ENCODE measurements at places on chromosomes 5 and 9.

- DNase-seq: no peak
These were observed 11.4 kb downstream of the SLIT3 start for GRCh38 chr5:169289520-169289919.

DNA sequence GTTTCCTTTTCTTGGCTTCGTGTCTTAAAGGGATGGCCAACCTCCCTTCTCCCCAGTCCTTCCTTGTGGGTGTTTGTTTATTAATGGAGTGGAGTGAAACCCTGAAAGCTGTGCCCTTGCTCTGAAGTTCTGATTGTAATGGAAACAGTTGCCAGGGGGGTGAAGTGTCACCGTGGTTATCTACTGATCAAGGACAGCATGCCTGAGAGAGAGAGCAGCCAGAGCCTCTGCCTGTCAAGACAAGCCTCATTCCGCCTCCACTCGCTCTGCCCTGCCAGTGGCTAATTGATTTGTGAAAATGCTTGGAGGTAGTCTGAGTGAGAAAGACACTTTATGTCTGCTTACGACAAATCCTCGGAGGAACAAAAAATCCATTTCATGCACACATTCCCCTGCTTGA is 143.7 kb upstream of the SLC30A5 start:
- no peak for DNase-seq

DNA sequence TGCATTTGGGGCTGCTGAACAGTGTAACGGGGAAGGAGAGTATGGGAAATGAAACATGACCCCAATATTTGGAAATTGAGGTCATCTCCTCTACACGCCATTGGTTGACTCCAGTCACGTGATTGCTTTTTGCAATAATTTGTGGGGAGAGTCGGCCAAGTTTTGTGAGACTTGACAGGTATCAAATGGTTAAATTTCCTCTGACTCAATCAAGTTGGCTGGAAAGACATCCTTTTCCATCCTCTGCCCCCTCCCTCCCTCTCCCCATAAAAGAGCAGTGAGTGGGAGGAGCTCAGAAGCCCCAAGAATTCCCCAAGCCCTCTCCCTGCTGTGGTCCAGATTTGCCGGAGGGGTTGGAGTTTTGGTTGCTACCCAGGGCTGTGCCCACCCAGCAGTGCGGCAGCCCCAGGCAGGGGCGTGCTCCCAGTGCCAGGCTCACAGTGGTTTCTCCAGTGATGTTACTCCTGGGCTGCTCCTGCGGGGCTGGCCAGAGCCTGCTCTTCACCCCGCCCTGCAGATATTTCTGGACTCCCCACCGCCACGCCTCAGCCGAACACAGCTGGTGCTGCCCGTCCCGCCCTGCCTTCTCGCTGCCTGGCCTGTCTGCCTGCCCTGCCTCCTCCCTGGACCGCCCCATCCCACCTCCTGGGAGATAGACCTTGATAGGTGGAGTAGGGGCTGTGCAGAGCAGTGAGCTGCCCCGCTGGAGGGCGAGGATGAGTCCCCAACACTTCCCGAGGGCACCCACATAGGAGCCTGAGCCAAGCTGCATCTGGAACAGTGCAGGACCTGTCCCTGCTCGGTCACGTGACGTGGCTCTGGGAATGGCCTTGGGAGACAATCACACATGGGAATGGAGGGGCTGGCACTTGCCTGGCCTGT is 3.4 kb downstream of the COL5A1 start:
- no peak for DNase-seq

GRCh38 chr5:9519537-9519936 is 26.3 kb downstream of the SEMA5A start:
- no peak for DNase-seq

- no peak for DNase-seq
These were observed 98.1 kb downstream of the APBA1 start for GRCh38 chr9:69574057-69574456.

GRCh38 chr5:14250084-14250695 is 107.0 kb downstream of the TRIO start:
- no peak for DNase-seq
